ENCODE measurements at places on chromosomes 1 and 21. TPM values are rescaled to one million over a fixed set of nuclear protein-coding genes. Genes with fewer than 3 reads are reported as not detected.
A peak's percentile ranks its signal among the peaks of the same experiment; 100 is the strongest.

Gene FAM163A
- not detected for total RNA-seq

Gene MFSD2A
- 133 TPM for total RNA-seq

DNA sequence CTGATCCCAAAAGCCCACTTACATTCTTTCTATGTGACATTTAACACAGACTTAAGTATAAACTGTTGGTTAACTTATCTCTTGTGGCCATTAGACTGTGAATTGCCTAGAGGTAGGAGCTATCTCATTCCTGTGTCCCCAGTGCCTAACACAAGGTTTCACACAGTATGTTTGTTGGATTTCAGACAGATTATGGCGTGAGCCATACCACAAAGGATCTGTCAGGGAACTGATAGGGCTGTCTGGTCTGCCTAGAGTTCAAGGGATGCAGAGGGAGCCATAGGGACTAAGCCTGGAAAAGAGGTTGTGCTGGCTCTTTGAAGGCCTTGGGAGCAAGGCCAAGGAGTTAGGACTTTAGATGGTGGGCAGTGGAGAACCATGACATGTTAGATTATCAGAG is 40.0 kb downstream of the MEF2D start:
- no peaks in the 10 kb centered on the region for H3K27me3 ChIP-seq
- H3K36me3 ChIP-seq: peaks cover 10% of the 10 kb centered on the region
- H3K27ac ChIP-seq: no peak overlapping the region
- H3K4me1 ChIP-seq: peaks cover 19% of the 10 kb centered on the region

GRCh38 chr1:16075337-16076030 is 2.0 kb upstream of the FAM131C start:
- H3K4me3 ChIP-seq: no peak overlapping the region
- H3K4me1 ChIP-seq: peaks cover 22% of the 10 kb centered on the region
- DNase-seq: peak; percentile 36
